ENCODE measurements at places on chromosomes 13 and 19. TPM values are rescaled to one million over a fixed set of nuclear protein-coding genes. Genes with fewer than 3 reads are reported as not detected.

FAM174C gene
- 88.3 TPM for total RNA-seq

SOX1 gene
- total RNA-seq = not detected

GRCh38 chr19:38508507-38508906 is 75.0 kb downstream of the RYR1 start:
- no peak for DNase-seq

TTC9B gene
- not detected for total RNA-seq

All from activated CD4-positive, alpha-beta T cell treated with anti-CD3 and anti-CD28 coated beads for 36 hours (primary cell).